ENCODE measurements at places on chromosomes 2 and 18.

GRCh38 chr2:162072976-162073887, 783 bp downstream of the DPP4 start:
- no peak for DNase-seq

- no peak for DNase-seq
These were observed 198.4 kb upstream of the PARD3B start for GRCh38 chr2:204346906-204347305.

GRCh38 chr2:234488486-234488885, 8.4 kb downstream of the ARL4C start:
- no peak for DNase-seq

DNA sequence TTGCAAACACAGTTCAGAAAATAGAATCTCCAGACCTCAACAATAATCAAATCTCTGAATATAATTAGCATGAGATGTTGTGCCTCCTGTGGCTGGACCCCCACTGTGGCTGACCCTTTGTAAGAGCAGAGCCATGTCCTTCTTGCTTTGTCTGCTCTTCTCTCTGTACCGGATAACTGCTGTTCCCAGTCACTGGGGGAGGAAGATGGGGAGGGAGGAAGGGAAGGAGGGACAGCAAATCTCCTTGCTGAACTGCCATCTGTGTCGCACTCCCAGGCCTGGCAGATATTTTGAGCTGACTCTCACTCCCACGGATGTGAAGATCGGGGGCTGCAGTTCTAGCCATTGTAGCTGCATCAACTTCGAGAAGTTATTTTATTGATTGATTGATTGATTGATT, 319.0 kb upstream of the CXCR4 start:
- DNase-seq = no peak

DNA sequence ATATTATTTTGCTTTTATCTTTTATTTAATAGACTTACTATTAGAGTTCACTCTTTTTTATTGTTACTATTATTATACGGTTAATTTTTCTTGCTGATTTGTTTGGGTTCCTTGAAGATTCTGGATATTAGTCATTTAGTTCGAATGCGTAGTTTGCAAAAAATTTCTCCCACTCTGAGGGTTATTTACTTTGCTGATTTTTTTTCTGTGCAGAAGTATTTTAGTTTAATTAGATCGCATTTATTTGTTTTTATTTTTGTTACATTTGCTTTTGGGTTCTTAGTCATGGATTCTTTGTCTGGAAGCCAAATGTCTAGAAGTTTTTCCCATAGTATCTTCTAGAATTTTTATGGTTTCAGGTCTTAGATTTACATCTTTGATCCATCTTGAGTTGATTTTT, 585.2 kb downstream of the CPS1 start:
- no peak for DNase-seq

DNA sequence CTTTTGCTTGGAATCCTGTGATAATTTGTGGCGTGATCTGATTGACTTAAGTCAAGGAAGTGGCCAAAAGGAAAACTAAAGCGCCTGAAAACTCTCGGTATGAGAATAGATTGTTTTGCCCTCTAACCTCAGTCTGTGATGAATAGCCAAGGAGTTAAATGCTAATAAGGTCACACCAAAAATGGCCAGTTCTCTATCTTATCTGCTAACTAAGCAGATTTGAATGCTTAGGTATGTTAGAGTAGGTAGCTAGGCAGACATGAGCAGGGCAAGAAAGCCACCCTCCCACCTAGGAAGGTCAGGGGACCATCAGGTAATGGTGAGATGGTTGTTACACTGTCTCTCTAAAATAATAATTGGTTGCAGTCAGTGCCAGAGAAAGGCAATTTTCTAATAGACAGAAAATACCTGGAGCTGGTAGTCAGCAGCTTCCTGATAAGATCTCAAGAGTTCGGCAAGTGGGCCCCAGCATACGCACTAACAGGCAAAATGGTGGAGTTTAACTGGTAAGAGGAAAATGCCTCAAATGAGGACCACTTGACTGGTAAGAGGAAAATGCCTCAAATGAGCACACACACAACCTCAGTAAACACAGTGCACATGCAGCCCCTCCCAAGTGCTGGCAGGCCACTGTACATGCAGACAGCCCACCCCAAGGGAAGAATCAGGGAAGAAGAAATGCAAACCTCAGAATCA, 468.4 kb downstream of the MBD2 start:
- no peak for DNase-seq

DNA sequence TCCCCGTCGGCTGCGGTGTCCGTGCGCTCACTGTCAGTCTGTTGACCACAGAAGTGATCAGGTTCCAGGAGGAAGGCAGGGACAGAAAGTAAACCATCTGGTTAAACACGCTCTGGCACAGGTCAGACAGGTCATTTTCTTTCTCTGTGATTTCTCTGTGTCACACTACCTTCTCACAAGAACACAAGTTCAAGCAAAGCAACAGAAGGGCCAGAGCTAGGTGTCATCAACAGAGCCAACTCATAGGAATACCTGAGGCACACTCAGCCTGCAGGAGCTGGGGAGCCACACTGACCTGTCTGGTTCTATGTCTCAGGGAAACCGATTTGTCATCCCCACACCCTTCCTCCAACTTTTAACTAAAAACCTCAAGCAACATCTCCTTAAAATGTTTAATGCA, 115.1 kb upstream of the ZBTB14 start:
- no peak for DNase-seq

DNA sequence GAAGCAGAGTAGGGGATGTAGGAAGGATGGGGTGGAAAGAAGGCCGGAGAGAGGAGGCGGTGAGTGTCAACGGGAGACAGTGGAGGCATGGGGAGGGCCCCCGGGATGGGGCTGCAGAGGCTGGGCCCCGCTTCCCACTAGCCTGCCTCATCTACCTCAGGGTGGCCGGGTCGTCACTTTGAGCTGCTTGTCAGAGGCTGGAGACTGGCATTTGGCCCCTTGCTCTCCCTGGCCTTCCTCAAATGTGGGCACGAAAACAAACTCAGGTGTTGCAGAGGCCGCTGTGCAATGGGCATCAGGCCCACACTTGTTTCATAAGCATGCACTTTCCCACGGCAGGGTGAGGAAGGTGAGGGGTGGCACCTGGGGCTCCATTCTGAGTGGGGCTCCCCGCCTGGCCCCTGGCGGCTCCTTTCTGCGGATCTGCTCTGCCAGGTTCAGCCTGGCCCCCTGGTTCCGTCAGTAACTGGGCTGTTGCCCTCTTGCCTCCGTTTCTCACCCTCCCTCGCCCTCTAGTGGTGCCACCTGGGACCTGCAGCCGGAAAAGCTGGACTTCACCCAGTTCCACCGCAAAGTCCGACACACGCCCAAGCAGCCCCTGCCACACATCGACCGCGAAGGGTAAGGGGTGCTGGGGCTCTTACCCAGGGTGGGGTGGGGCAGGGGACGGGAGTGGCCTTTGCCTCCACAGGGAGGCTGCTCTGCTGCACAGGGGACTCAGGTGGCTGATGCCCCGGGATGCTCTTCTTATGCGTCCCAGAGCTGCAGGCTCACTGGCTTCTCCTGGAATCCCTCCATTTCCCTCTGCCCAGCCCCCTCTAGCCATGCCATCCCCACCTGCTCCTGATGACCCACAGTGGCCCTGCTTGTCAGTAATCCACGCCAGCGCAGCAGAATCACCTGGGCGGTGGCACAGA, 125.4 kb downstream of the CTIF start:
- DNase-seq = no peak

- DNase-seq = no peak
These were observed 85.5 kb downstream of the COLEC12 start for GRCh38 chr18:415047-415446.

- no peak for DNase-seq
These were observed 205.2 kb upstream of the CXCR4 start for GRCh38 chr2:136323195-136323594.

- no peak for DNase-seq
These were observed 5.5 kb upstream of the ITSN2 start for GRCh38 chr2:24365826-24366225.

DNA sequence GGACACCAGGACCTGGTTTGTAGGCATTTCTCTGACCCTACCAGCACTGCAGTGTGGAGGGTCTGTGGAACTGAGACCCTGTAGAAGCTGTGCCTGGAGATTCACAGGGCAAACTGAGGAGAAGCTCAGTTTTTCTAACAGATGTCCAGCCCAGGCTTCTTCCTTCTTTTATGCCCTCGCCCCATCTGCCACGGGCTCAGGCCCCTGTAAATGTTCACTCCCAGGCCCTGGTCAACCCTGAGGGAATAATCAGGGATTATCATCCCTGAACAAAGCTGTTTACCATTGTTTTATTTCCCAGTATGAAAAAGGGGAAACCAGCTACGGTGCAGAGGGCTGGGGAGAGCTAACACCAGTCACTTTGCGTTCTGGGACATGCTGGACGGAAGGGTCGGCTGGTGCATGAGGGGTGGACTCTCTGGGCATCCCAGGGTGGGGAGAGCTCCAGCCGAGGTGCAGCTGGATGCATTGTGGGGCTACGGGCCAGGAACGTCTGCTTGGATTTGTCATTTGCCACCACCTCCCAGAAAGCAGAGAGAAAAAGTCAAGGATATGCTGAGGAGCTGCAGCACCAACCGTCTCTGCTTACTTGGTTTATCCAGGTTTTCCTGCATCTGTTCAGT, 183.8 kb downstream of the TFCP2L1 start:
- DNase-seq = no peak

- no peak for DNase-seq
These were observed 7.9 kb downstream of the ALPP start for GRCh38 chr2:232386490-232386739.

GRCh38 chr2:40150266-40150665, 301.6 kb downstream of the SLC8A1 start:
- no peak for DNase-seq

DNA sequence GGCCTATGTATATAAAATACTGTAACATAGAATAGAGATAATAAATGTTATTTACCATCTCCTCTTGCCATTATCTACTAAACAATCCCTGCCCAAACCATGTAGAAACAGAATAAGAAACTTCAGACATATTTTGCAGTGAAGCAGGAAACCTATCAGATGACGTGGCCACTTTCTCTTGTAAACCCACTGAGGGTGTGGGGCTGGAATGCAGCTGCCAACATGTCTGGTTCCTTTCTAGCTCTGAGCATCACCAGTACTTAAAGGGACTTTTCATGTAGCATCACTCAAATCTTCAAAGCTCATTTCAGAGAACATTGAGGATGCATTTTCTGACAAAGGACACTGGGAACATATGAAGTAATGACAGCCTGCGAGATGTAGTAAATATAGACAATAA, 251.8 kb downstream of the LPIN1 start:
- no peak for DNase-seq

GRCh38 chr2:88423733-88424132, 28.8 kb downstream of the FOXI3 start:
- DNase-seq = no peak

Measured in NCI-H2171 (cell line).